ENCODE measurements at places on chromosomes 12 and 14.

GRCh38 chr14:100737526-100737925 lies 10.8 kb downstream of the DLK1 start:
- DNase-seq = no peak

GRCh38 chr14:26870722-26871617 lies 273.1 kb upstream of the NOVA1 start:
- no peak for DNase-seq

DNA sequence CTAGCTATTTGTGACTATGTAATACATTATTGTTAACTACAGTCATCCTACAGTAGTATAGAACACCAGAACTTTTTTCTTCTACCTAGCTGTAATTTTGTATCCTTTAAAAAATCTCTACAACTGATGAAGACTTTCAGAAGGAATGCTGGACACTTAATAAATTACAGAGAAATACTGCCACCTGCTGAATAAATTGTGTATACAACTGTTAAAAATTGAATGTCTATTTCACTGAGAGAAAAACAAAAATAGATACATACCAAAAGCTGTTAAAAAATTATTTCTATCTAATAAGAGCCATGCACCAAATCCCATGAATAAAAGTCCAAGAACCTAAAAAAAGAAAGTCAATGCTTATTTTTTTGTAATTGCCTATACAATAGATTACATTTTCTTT lies 6.6 kb downstream of the TSPAN19 start:
- DNase-seq = no peak

- no peak for DNase-seq
Measured at GRCh38 chr12:32482226-32482625, 82.9 kb downstream of the FGD4 start.

GRCh38 chr12:6452245-6452943 lies 552 bp downstream of the TAPBPL start:
- no peak for DNase-seq

DNA sequence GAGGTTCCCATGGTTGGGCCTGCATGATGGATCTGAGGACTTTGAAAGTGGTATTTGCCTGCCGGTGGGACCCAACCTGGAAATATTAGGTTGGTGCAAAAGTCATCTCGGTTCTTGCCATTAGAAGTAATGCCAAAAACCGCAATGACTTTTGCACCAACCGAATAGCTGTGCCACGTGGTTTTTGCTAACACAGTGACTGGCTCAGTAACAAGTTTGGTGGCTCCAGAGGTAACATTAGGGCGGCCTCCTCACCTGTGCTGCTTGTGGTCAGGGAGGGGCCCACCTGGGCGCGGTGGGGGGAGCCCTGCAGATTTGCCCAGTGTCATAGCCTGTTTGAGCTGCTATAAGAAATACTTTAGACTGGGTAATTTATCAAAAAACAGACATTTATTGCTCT lies 1.8 kb downstream of the BDKRB2 start:
- DNase-seq = no peak

GRCh38 chr14:56094076-56094475 lies 24.1 kb upstream of the PELI2 start:
- DNase-seq = no peak

- peak; percentile 73 for DNase-seq
Measured at GRCh38 chr12:56129206-56129941, 1.3 kb downstream of the ESYT1 start.

GRCh38 chr12:123897221-123897620 lies 75.4 kb downstream of the CCDC92 start:
- DNase-seq = no peak

- DNase-seq = no peak
Measured at GRCh38 chr12:1189163-1189562, 198.1 kb downstream of the ERC1 start.

DNA sequence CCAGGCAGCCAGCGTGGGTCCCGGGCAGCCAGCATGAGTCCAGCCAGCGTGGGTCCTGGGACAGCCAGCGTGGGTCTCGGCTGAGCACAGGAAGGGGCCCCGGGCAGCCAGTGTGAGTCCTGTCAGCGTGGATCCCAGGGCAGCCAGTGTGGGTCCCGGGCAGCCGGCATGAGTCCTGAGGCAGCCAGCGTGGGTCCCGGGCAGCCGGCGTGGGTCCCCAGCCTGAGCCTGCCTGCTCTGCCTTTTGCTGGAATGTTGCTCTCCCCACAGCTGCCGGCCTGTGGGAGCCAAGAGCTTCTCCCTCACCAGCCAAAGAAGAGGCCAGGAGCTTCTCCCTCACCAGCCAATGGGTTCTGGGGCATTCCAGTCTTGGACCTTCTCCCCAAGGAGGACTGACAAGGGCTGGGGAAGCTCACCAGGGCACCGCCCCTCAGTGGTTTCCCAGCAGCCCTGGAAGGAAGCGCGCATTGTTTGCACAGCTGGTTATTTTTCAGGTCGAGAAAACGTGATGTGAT lies 15.0 kb upstream of the RFLNA start:
- no peak for DNase-seq

- no peak for DNase-seq
Measured at GRCh38 chr12:42798811-42799438, 209.4 kb upstream of the PRICKLE1 start.

GRCh38 chr14:100665511-100666032 lies 61.1 kb upstream of the DLK1 start:
- DNase-seq = no peak

DNA sequence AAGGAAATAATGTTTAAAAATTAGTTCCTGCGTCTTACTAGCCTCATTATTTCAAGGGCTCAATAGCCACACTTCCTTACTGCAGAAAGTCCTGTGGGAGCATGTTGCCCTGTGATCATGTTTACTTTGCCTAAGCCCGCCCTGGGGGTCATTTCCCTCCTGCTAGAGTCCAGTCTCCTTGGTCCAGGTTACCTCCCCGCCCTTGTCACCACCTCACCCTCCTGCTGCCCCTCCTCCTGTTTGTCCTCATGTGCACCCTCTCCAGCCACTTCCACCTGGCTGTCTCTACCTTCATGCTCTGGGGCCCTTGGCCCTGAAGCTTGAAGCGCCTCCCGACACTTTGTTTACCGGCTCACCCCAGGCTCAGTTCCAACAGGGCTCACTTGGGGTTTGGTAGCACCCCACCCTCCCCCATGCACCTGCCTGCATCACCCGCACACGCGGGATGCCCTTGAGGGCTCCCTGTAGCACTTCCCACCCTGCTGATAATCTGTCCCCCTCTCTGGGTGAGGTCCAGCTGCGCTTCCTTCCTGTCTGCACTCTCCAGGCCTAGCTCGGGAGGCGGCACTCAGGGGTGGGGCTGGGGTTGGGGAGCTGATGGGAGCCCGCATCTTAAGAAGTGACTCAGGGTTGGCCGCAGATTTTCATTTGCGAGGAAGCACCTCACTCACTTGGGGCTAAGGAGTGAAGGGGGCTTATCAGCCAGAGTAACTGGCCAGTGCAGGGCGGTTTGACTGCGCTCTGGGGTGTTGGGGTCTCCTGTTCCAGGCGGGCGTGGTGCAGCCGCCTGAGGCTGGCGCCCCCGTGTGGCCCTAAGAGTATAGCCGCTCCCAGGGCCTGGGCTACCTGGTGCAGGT lies 40.1 kb downstream of the SMIM41 start:
- peak; percentile 27 for DNase-seq

- no peak for DNase-seq
Measured at GRCh38 chr12:69130064-69130463, 109.3 kb upstream of the CPSF6 start.

DNA sequence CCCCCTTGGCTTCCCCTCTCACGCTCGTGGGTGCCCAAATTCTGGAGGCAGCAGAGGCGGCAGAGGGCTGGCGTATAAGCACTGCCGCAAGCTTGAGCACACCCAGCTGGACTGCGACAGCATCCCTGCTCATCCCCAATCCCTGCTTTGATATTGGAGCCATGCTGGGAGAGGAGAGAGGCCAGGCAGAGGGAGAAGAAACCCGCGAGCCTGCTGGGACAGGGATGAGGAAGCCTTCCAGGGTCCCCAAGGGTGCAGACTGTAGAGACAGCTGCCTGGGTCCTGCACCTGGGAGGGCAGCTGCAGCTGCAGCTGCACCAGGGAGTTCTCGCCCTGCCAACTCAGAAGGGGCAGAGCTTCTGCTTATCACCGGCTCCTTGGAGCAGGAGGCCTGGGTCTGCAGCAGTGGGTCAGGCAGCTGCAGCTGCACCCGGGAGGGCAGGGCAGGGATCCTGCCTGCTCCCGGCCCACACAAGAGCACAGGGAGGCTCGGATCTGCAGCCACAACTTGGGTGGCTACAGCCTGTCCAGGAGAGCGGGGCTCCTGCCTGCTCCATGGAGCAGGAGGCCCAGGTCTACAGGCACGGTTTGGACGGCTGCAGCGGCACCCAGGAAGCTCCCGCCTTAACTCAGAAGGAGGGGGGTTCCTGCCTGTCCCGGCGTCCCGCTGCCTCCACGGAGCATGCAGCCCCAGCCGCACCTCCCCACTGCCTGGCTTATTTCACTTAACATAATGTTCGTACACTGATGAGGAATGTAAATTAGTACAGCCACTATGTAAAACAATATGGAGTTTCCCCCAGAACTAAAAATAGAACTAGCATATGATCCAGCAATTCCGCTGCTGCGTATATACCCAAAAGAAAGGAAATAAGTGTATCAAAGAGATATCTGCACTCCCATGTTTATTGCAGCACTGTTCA lies 60.4 kb upstream of the SGPP1 start:
- DNase-seq = no peak

- no peak for DNase-seq
Measured at GRCh38 chr12:18416412-18416811, 155.1 kb downstream of the PIK3C2G start.

DNA sequence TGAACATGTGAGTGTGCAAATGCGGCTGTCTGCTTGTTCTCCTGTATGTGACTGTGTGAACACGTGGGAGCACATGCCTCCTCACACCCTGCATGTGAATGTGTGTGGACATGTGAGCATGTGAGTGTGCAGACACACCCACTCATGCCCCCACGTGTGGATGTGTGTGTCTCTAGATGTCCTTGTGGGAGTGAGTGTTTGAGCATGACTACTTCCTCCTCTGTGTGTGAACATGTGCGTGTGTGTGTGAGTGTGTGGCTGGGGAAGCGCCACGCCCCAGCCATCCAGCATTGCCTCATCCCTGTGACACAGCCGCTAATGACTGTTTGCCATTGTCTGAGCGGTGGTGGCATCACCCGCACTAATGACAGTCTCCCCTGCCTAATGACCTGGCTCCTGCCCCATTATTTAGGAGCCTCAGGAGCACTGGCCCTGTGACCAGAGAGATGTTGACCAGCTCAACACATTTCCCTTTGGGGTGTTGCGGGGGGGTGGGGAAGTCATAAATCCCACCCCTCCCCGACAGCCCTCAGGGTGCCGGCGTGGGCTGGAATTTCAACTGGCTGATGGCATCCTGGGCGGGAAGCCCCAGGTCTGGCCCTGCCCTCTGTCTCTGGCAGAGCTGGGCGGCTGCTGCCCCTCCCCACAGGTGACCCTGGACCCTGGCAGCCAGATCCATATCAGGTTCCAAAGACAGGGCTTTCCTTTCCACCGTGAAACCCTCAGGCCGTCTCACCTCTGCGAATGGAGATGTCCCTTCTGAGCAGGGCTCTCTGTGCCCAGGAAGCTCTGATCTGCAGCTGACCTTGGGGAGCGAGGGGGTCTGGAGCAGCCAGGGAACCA lies 11.5 kb upstream of the KRT80 start:
- DNase-seq = no peak

- DNase-seq = no peak
Measured at GRCh38 chr14:92520102-92521057, 6.8 kb downstream of the RIN3 start.

DNA sequence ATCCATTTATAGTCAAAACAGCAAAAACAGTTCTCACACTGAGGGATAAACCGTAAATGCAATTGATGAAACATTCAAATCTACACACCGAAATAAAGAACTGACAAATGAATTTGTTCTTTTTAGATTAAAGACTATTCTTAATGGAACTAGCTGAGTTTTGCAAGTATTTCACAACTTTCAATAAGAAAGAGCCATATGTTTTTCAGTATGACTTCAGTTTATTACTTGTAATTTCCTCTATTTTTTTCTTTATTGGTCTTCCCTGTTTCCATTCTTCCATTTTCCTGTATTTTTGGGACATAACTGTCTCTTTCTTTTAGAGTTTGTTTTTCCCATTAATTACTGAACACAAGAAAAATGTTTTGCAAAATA lies 4.3 kb downstream of the BCAT1 start:
- DNase-seq = no peak

GRCh38 chr14:68953196-68953555 lies 25.9 kb downstream of the ACTN1 start:
- no peak for DNase-seq

DNA sequence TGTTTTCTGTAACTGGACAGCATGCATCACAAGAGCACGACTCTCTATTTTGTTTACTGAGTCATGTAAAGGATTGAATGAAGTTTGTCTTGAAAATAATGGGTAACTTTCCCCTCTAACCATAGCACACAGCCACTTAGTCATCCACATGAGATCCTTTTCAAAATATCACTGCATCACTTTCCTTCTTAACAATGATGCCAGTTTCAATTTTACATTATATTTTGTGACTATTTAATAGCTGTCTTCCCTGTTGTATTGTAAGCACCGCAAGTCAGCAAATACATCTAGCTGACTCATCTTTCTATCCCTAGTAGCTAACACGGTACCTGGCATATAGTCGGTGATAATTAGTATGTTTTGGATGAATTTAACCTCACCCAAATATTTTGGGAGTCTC lies 83.3 kb upstream of the PPM1H start:
- DNase-seq = no peak

GRCh38 chr12:15629761-15630160 lies 159.4 kb downstream of the EPS8 start:
- DNase-seq = no peak

GRCh38 chr14:22143363-22143762 lies 445.7 kb downstream of the DAD1 start:
- DNase-seq = no peak

GRCh38 chr12:70849265-70849960 lies 71.1 kb downstream of the PTPRR start:
- DNase-seq = no peak

DNA sequence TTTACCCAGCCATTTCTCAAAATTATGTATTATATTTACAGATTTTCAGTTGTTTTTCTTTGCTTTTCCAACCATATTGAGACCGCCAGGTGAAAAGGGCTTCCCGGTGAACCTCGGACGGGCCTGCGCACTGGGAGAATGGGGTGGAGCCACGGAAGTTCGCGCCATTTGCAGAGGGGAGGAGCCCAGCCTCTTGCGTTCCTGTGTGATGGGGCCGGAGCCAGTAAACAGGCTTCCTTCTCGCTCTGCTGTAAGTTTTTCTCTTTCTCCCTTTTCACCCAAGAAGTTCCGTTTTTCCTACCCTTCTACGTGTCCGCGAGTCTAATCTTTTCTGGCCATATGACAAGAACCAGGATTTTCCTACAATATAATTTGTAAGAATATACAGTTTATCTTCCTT lies 1108.8 kb upstream of the SEL1L start:
- DNase-seq = no peak
